ENCODE measurements at places on chromosomes 2 and 18.

DNA sequence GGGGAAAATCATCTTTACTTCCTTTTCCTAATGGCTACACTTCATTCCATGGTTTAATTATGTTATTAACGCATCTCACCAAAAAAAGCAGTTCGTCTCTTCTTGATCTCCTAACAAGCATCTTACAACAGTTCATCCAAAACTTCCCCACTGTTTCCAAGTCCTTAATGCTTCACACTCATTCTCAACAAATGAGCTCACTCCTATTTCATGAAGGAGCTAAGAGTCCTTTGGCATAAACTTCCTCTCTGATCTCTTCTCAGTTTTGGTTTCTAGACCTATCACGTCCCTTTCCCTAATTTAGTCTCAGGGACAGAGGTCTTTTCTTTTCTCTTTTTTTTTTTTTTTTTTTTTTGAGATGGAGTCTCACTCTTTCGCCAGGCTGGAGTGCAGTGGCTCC lies 205.9 kb upstream of the SLC39A10 start:
- DNase-seq = peak; percentile 2

GRCh38 chr2:196341277-196341841 lies 170.0 kb upstream of the STK17B start:
- no peak for DNase-seq

GRCh38 chr2:3602553-3603339 lies 7.8 kb downstream of the COLEC11 start:
- DNase-seq = no peak

DNA sequence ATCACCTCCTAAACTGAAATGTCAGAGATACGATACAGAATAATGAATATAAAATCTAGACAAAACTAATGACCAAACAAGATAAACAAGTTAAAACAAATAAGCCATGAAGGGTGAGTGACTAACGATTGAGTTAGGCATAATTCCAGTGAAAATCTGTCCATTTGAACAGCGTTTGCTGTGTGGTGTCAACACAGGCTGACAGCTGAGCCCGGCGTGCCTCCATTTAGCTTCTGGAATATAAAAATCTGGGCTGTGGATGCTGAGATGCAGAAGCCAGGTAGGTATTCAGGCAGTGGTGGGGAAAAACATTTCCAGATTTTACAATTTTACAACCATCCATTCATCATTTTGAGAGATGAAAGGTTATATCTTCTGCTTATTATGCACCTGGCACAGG lies 2041.4 kb upstream of the CELF4 start:
- DNase-seq = no peak

DNA sequence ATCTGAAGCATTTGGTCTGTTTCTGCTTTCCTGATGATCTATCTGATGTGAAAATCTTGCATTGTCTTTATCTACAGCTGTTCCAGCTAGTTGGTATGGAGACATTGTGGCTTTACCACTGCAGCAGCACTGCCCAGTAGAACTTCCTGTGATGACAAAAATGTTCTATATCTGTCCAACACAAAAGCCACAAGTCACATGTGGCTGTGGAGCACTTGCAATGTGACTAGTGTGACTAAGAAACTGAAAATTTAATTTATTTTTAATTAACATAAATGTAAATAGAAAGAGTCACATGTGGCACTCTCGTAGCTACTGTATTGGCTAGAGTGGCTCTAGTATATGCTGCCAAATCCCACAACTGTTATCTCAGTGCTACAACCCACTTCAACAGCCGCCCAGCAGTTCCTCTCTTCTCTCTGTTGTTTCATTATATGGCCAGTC lies 425.7 kb downstream of the SETBP1 start:
- peak; percentile 67 for DNase-seq

- no peak for DNase-seq
Observed at GRCh38 chr18:34221971-34222306, 2.8 kb downstream of the NOL4 start.

- DNase-seq = no peak
Observed at GRCh38 chr2:216665242-216665641, 30.1 kb downstream of the IGFBP5 start.

DNA sequence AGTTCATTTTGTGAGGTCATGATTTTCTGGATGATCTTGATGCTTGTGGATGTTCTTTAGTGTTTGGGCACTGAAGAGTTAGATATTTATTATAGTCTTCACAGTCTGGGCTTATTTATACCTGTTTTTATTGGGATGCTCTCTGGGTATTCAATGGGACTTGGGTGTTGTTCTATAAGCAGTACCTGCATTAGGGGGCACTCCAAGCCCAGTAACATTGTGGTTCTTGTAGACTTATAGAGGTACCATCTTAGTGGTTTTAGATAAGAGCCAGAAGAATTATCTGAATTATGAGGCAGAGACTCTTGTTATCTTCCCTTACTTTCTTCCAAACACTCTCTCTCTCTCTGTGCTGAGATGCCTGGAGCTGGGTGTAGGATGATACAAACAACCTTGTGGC lies 470.0 kb downstream of the PIK3C3 start:
- no peak for DNase-seq

DNA sequence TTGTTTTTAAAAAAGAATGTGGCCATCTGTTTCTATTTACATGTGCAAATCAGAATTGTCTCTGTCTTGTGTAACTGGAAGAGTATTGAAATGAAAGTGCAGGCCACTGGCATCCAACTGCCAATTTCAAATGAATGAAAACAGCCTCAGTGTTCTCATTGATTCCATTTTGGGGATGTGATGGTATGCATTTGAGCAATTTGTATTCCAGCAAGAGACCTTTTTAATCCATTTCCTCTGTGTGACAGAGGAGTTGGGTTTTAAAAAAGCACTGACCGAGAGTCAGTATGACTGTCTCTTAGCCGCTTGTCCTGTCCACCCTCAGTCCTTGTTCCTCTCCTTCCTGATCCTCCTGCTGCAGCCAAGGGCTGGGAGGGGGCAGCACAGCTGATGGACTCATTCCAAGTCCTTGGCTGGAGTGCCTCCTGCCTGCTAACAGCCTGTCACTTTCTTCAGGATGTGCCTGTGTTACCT lies 50.0 kb downstream of the ASAP2 start:
- peak; percentile 68 for DNase-seq

- peak; percentile 71 for DNase-seq
Observed at GRCh38 chr2:224816816-224817215, 100.7 kb upstream of the CCDC195 start.

GRCh38 chr18:57002627-57003026 lies 144.3 kb upstream of the BOD1L2 start:
- DNase-seq = no peak

GRCh38 chr2:2806711-2807110 lies 475.6 kb upstream of the MYT1L start:
- no peak for DNase-seq

DNA sequence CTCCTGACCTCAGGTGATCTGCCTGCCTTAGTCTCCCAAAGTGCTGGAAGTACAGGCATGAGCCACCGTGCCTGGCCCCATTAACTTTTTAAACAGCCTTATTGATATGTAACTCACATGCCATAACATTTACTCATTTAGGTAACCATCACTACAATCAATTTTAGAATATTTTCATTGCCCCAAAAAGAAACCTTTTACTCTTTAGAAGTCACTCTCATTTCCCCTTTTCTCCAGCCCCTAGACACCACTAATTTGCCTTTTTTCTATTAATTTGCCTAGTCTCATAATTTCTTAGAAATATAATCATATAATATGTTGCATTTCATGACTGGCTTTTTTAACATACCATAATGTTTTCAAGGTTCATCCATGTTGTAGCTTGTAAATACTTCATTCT lies 57.2 kb upstream of the TACR1 start:
- no peak for DNase-seq

DNA sequence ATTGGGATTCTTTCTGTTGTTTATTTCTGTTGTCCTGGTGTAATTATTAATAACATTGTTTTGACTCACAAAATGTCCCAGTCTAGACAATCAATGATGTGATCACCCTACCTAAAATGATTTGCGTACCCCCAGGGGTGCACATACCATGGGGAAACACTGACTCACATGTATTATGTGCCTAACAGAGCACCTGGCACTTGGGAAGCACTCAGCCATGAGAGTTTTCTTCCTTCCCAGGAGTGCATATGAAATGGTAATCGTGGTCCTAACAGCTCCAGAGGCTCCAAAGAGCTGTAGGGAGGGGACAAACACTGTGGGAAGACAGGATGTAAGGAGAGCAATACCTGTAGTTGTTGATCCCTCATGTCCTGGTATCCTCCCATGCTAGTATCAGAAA lies 187.8 kb upstream of the ERBB4 start:
- DNase-seq = no peak

- no peak for DNase-seq
Observed at GRCh38 chr18:21663578-21663977, 41.0 kb downstream of the ABHD3 start.

- DNase-seq = no peak
Observed at GRCh38 chr2:38182492-38183003, 106.6 kb upstream of the CYP1B1 start.

DNA sequence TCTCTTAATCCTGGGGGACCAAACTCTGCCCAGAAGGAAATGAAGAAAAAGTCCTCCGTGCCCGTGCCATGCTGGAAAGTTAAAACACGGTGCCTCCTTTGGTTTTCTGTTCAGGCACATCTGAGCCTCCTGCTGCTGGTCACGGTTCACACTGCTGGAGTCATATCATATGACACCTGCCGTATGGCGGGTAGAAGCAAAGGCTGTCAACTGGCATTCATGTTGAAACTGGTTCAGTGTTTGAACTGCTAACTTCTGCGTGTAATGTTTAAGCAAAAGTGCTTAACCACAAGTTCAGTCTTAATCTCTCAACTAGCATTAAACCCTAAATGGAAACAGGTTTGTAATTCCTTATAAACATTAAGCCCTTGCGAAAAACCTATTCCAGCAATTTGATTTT lies 3.1 kb downstream of the STK39 start:
- DNase-seq = no peak

GRCh38 chr2:209442939-209443338 lies 19.1 kb downstream of the MAP2 start:
- no peak for DNase-seq

DNA sequence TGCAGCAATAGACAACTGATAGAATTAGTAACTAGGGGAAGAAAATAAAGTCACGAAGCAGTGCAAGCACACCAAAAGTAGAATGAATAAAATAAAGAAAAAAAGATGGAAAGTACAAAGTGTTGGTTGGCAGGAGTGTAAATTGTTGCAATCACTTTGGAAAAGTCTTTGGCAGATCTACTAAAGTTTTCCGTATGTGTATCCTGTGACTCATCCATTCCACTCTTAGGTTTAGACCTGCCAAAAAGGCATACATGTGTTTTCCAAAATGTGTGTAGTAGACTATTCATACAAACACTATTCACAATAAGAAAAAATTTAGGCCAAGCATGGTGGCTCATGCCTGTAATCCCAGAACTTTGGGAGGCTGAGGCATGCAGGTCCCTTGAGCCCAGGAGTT lies 282.1 kb upstream of the FSIP2 start:
- no peak for DNase-seq

DNA sequence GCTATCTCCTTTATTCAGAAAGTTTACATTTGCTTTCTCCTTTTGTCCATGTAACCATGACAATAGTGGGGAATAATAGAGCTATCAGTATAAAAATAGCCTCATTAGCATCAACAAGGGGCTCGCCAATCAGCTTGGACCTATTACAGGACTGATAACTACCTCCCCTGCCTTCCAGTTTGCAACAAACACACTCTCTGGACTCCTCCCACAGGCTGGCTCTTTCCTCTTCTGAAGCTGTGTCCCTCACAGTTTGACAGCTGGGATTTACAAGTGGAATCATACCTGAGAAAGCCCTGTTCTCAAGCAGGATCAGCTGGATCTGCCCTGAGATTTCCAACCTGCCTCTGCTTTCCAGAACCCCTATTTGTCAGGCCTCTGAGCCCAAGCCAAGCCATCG lies 162.5 kb downstream of the GRB14 start:
- no peak for DNase-seq

DNA sequence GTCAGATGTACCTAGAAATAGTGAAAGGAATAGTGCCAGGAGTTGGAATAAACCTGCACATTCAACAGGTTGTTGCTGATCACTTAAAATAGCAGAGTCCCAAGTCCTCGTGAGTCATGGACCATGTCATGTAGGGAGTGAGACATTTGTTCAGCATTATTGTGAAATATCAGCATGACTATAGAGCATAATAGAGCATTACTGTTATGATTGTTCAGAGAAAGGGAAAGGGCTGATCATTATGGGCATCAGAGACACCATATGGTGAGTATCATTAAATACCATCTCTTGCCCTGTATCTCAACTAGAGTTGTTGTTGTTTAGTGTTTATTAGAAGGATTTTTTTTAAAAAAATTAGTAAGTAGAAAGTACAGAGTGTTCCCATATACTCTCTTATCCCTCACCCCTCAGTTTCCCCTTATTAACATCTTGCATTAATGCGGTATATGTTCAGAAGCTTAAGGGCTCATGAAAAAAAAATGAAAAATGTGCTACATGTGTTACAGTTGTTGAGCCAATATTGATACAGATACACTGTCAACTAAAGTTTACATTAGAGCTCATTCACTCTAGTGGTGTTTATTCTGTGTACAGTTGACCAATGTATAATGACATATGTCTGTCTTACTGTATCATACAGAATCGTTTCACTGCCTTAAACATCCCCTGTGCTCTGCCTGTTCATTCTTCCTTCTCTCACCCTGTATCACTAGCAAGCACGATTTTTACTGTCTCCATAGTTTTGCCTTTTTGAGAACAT lies 5.7 kb downstream of the ELAC1 start:
- peak; percentile 45 for DNase-seq

DNA sequence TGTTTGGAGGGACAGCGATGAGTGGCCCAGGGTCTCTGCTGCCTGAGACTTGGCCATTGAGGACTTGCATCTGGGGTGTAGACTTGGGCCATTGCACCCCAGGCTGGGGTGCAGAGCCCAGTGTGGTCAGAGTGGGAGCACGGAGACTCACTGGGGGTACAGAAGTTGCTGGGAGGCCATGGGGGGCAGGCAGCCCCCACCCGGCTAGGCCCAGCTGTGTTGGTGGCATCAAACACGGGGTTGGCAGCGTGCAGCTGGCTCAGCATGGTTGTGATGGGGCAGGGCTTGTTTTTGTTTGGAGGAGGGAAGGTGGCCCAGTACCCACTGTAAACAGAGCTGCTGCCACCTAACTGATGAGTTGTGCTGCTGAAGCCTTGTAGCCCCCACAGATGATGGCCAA lies 42.1 kb downstream of the GLI2 start:
- DNase-seq = no peak

- DNase-seq = no peak
Observed at GRCh38 chr2:232318169-232318855, 60.2 kb upstream of the ALPP start.
